ENCODE measurements at places on chromosomes 7 and 10. TPM values are rescaled to one million over a fixed set of nuclear protein-coding genes. Genes with fewer than 3 reads are reported as not detected.

NYAP1 gene
- 2.3 TPM for total RNA-seq

PTN gene
- total RNA-seq, result 13.2 TPM

LEP gene
- 0.17 TPM for total RNA-seq

TBRG4 gene
- 70.1 TPM for total RNA-seq

TTYH3 gene
- 37.3 TPM for total RNA-seq

ADAM22 gene
- 0.52 TPM for total RNA-seq

STAG3 gene
- 2.2 TPM for total RNA-seq

ZNF117 gene
- total RNA-seq, result 6.4 TPM

SPDYE9 gene
- total RNA-seq, result not detected

SPDYE2B gene
- not detected for total RNA-seq

AQP1 gene
- total RNA-seq, result 335 TPM

LANCL2 gene
- total RNA-seq, result 13.6 TPM

MYL10 gene
- total RNA-seq, result not detected

OPN4 gene
- not detected for total RNA-seq

GGCT gene
- total RNA-seq, result 17.7 TPM

DLG5 gene
- total RNA-seq, result 59.4 TPM

CCDC172 gene
- total RNA-seq, result not detected

MOGAT3 gene
- total RNA-seq, result not detected

TMEM140 gene
- 17.7 TPM for total RNA-seq

CCDC3 gene
- 64.4 TPM for total RNA-seq

SLC26A5 gene
- total RNA-seq, result not detected

HYAL4 gene
- total RNA-seq, result not detected

TFEC gene
- total RNA-seq, result 0.13 TPM

CELF2 gene
- total RNA-seq, result 18.1 TPM

DNAJC12 gene
- 4.8 TPM for total RNA-seq

IQUB gene
- total RNA-seq, result 0.85 TPM

AKR1C2 gene
- total RNA-seq, result 14.9 TPM

ITPRID1 gene
- not detected for total RNA-seq

Measured in smooth muscle cell of the pulmonary artery (primary cell).